ENCODE measurements at places on chromosomes 2 and 18. TPM values are rescaled to one million over a fixed set of nuclear protein-coding genes. Genes with fewer than 3 reads are reported as not detected.

STAT4 gene
- 6.1 TPM for total RNA-seq

FSHR gene
- total RNA-seq: 0.20 TPM

MTA3 gene
- total RNA-seq: 38.7 TPM

KCNG2 gene
- not detected for total RNA-seq

TXNDC2 gene
- not detected for total RNA-seq

DSC2 gene
- total RNA-seq: 59.6 TPM

AFG3L2 gene
- total RNA-seq: 60.2 TPM

RND3 gene
- total RNA-seq: 135 TPM

TEKT4 gene
- not detected for total RNA-seq
